ENCODE measurements at places on chromosomes 12 and 14.

- DNase-seq: no peak
These were observed 75.0 kb upstream of the FZD10 start for GRCh38 chr12:130087222-130087621.

GRCh38 chr14:25909045-25909747 lies 688.6 kb downstream of the NOVA1 start:
- no peak for DNase-seq

- no peak for DNase-seq
These were observed 13.7 kb downstream of the COL2A1 start for GRCh38 chr12:47990351-47991105.

GRCh38 chr12:67877727-67878126 lies 111.5 kb upstream of the IFNG-AS1 start:
- no peak for DNase-seq

GRCh38 chr12:83010169-83010804 lies 323.6 kb downstream of the TMTC2 start:
- no peak for DNase-seq

DNA sequence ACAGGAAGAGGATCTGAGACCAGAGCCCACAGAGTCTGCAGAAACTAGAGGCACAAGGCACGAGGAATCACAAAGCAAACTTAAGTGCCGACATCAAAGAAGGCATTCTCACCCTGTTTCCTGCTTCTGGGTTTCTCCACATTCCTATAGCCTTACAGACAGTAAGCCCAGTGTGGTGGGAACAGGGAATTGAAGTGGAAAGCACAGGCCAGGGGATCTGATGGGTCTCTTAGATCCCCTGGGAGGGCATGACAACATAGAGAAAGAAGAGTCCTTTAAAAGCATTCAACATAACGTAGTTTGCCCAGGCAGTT lies 75.6 kb upstream of the FRMD6 start:
- no peak for DNase-seq

GRCh38 chr14:55458800-55459515 lies 18.5 kb upstream of the TBPL2 start:
- DNase-seq: peak; percentile 49

- DNase-seq: no peak
These were observed 106.6 kb downstream of the GLT1D1 start for GRCh38 chr12:128959901-128960300.

DNA sequence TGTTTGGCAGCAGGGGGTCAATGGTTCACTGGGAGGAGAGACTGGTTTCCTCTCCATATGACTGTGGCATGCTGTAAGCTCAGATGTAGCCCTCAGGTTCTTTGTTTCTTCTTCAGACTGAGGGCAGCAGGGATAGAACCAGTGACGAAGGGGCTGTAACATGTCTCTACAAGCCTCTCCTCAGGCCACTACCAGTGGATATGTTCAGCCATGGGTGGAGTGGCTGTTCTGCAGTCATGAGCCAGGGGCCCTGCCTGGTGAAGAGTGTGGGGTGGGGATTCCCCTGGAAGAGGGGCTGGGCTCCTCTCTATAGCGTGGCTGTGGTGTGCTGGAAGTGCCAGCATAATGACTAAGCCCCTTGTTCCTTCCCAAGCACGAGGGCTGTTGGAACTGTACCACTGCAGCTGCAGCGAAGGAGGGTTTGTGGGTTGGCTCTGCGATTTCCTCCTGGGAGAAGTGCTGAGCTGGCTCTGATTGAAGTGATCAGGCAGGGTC lies 55.8 kb downstream of the CMAS start:
- DNase-seq: peak; percentile 65

- DNase-seq: no peak
These were observed 15.0 kb downstream of the MAP3K9 start for GRCh38 chr14:70794294-70794693.

- peak; percentile 51 for DNase-seq
These were observed 891 bp downstream of the PLEKHA5 start for GRCh38 chr12:19130224-19131024.

DNA sequence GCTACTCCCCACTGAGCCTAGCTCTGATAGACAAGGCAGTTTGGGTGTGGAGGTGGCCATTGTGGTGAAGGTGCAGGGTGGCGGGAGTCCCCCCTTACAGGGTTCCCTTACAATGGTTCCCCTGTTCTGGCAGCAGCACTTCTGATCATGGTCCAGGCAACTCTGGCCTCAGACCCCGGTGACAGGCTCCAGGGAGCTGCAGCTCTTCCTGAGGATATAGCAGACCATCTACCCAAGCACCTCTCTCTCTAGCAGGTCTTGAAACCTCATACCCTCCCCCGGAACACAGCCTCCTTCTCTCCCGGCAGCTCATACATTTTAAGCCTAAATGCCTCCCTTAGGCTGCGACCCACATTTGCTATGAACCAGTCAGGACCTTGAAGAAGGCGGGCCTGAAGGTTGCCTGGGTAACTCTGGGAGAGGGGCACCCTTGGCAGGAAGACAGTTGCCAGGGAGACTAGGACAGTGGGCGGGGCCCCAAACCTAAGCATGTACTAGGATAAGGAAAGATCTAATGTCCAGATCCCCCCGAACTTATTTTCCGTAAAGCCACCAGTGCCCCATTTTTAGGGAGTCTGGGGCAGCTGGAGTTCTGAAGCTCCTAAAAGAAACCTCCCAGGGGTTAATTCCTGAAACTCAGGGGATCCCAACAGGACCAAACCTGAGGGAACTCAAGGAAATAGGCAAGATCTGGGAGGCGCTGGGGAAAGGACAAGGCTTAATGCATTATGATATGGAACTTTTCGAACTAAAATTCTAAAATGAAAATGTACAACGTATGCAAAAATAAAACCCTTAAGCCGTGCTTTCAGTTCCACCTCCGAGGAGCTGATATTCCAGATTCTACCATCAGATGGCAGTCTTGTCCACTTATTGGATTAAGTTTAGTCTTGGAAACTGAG lies 4.5 kb upstream of the GDF11 start:
- DNase-seq: peak; percentile 78

GRCh38 chr12:4031703-4032291 lies 158.6 kb upstream of the PARP11 start:
- DNase-seq: no peak

- no peak for DNase-seq
These were observed 21.4 kb upstream of the ADGRD1 start for GRCh38 chr12:130932061-130932930.

- DNase-seq: no peak
These were observed 60.8 kb downstream of the FLRT2 start for GRCh38 chr14:85590784-85591183.

- DNase-seq: no peak
These were observed 20.4 kb upstream of the RNF212B start for GRCh38 chr14:23217032-23218020.

- DNase-seq: no peak
These were observed 138.5 kb upstream of the AMIGO2 start for GRCh38 chr12:47218191-47218654.

GRCh38 chr14:76967788-76968187 lies 60.7 kb downstream of the IRF2BPL start:
- DNase-seq: no peak

DNA sequence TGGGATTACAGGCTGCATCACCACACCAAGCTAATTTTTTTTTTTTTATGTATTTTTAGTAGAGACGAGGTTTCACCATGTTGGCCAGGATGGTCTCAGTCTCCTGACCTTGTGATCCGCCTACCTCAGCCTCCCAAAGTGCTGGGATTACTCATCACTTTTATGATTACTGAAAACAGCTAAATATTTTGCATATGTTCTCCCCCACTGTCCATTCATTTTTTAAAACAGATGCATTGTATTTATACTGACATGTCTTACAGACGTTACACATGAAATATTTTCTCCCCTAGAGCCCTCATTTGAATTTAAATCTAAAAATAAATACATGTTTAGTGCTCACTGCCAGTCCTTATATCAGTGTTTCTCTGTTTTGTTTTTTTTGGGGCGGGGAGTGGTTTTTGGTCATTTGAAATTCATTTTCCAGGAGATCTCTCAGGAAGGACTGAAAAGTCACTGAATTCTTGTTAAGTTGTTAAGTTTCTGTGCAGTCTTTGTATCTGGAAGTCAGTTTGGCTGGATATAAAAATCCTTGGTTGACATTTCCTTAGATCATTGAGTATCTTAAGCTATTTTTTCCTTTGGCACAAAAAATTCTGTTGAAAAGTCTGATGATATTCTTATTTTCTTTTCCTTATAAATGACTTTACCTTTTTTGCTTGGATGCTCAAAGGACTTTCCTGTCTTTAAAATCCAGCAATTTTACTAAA lies 9.4 kb downstream of the FBXO21 start:
- DNase-seq: no peak

DNA sequence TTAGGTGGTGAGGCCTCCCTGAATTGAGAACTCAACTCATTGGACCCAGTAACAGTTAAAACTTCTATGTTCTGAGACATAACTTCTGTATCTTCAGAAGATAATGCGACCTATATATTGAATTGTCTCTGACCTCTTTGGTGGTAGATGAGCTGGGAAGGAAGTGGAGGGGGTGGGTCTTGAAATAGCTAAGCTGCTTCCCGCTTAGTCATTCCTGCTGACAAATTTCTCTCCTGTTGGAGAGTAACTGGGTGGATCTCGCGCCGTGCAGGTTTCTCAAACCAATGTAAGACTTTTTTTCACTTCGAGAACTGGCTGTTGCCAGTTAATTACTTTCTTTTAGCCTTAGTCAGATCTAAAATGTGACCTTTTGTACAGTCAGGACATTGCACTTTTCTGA lies 100.8 kb downstream of the PPHLN1 start:
- no peak for DNase-seq

GRCh38 chr12:16346958-16347357 lies 487 bp upstream of the MGST1 start:
- no peak for DNase-seq

DNA sequence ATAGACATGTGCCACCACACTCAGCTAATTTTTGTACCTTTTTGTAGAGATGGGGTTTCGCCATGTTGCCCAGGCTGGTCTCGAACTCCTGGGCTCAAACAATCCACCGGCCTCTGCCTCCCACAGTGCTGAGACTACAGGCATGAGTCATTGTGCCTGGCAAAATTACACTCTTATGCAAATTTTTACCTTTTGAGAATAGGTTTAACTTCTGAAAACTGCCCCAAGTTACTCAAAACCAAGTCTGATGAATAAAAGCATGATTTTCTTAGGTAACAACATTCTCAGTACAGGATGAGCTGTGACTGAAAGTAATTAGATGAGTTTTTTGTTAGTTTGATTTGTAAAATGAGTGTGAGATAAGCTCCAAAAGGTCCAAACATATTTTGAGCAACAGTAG lies 166.0 kb downstream of the RPS29 start:
- no peak for DNase-seq

DNA sequence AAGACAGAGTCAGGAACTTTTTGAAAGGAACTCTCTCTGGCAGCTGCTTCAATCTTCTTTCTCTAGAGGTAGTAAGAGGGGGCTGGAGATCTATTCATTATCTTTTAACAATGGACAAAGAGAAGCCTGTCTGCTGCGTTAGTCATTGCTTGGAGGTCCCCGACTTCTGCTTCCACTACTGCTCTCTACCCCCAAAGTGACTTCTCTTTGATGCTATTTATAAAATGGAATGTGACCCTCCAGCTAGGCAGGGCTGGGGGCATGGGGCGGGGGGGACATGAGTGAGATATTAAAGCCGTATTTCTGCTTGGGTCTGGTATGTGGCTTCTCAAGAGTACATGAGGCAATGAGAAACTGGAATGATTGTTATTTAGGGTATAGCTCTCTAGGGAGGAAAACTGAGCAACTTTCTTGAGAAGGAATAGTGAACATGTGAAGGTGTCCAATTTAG lies 41.4 kb upstream of the NUDT4 start:
- peak; percentile 11 for DNase-seq
